ENCODE measurements at places on chromosomes 7 and 10.
A peak's percentile ranks its signal among the peaks of the same experiment; 100 is the strongest.

- DNase-seq: no peak
Observed at GRCh38 chr7:71498381-71498780, 366.4 kb downstream of the GALNT17 start.

DNA sequence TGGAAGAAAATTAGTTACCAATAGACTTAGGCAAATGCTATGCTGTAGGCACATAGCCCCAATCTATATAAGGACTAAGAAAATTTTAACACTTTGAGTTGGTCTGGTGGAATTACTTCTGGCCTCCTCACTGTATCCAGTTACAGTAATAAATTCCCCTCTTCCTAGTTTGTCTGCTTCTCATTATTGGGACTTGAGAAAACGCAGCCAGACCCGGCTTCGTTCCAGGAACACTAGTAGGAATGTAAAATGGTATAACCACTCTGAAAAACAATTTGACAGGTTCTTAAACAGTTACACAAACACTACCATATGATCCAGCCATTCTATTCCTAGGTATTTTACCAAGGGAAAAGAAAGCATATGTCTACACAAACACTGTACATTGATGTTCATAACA lies 150.2 kb downstream of the VPS50 start:
- no peak for DNase-seq

DNA sequence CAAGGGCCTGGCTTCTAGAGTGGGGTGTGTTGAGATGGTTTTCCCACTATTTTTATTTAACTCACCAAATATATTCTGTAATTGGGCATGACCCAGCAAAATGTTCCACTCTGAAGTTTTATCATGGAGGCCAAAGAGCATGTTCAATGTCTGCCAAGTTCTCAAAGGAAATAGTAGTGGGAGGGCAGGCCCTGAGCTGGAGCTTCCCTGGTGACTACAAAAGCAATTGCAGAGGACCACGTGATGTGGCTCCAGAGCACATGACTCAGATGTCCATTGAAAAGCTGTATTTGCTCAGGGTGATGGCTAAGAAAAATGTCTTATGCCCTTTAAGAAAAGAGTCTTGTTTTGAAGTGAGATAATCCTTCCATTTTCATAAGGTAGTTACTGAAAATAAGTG lies 1024.8 kb downstream of the LRMDA start:
- no peak for DNase-seq

DNA sequence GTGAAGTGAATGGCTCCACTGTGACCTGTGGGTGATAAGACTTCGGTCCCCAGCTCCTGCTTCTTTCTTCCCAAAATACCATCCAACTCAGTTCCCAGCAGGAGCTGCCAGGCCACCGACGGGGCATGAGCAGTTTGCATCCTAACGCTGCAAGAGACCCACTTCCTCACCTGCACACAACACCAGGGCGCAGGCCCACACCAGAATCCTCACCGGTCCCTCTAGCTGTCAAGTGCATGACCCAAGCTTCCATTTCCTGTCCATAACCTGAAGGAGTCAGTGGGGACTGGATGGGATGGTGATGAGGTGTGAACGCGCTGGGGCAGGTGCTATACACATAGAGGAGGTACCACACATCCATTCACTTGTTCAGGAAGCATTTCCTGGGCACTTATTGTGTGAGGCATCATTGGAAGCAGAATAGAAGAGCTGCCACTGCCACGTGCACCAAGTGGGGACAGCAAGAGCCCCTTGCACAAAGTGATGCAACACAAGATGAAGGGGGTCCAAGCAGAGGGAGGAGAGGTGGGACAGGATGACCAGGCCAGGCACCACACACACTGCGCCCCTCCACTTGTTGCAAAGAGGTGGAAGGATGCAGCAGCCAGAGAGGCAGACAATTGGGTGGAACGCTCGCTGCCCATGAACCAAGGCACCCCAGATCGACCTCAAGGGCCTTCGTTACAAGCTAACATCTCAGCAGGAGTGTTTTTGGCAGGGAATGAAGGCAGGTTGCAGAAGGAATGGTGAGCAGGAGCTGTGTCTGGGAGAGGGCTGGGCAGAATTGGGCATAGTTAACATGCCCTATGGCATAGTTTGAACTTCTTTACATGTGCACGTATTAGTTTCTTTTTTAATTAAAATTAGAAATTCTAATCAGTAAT lies 605.8 kb upstream of the MGMT start:
- no peak for DNase-seq

DNA sequence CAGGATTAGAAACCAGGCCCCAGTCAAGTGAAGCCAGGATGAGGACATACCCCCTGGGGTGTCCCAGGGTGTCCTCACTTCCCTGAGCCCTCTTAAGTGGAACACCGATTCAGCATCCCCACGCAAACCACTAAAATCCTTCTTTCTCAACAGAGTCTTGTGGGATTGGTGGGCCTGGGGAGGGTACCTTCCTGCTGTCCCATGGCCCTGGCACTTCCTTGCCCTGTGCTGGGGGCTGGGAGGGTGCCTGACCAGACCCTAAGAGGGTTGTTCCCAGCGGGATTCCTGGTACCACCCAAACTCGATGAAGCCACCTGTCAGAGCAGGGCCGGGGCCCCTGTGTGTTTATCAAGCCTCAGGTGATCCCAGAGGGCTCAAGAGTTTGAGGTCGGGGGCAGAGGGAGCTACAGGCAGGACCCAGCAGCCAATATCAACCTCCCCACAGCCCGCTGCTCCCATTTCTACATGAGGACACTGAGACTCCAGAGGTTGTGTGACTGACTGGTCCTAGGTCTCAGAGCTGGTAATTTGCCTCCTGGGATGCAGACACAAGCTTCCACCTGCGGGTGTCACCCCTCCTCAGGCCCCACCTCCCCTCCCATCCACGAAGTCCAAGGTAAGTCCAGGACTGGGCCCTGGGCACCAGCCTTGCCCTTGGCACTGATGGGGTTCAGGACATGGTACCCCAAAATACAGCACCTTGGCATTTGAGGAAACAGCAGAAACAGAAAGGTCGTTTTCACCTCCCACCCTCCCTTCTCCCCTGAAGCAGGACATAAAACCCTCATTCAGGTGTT lies 31.4 kb downstream of the OAT start:
- DNase-seq: no peak

GRCh38 chr10:113005380-113005779 lies 55.3 kb downstream of the TCF7L2 start:
- no peak for DNase-seq

DNA sequence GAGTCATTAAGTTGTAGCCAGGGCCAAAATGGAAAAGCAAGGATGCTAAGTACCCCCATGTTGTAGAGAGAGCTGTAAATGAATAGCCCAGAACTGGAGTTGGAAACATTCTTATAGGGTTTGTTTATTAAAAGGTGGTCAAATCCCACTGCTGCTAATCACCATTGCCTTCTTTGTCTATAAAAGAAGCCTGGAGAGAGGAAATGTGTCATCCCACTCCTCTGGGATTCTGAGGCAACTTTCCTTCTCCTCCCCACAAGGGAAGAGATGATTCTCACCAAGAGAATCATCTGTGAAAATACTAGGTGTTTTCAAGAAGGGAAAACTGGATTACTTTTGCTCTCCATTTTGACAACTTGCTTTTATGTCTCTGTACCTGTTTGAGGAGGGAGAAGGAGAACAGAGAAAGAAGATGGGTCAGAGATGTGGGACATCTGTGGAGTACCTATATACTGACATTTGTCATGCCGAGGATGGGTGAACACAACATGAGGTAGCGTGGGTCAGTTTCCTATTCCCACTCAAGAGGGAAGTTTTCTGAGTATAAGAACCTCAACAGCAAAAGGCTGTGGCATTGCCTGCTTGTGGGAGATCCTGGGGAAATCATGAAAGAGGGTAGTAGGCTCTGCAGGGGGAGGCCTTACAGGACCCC lies 262.2 kb downstream of the KIF20B start:
- DNase-seq: no peak

DNA sequence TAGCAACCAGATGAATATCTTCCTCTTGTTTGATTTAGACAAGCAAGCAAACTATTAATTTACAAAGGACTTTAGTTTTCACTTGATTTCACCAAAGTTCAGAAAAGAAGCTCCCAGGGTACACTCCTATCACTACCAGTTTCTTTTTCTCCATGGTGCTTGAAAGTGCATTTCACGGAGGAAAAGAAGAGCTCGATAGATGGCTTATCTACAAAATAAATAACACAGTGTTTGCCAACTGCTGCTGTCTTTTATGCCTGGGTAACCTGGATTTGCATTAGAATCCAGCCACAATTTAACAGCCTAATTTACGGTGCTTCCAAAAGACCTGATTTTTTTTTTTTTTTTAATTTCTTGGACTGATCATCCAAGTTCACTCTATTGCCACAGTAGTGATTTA lies 275.7 kb downstream of the GPR37 start:
- no peak for DNase-seq

GRCh38 chr10:68145705-68146104 lies 36.4 kb downstream of the MYPN start:
- no peak for DNase-seq

- DNase-seq: no peak
Observed at GRCh38 chr7:44664780-44665461, 58.5 kb downstream of the OGDH start.

- no peak for DNase-seq
Observed at GRCh38 chr10:60681103-60681502, 97.2 kb upstream of the CDK1 start.

GRCh38 chr10:1957057-1957456 lies 219.7 kb upstream of the ADARB2 start:
- no peak for DNase-seq

DNA sequence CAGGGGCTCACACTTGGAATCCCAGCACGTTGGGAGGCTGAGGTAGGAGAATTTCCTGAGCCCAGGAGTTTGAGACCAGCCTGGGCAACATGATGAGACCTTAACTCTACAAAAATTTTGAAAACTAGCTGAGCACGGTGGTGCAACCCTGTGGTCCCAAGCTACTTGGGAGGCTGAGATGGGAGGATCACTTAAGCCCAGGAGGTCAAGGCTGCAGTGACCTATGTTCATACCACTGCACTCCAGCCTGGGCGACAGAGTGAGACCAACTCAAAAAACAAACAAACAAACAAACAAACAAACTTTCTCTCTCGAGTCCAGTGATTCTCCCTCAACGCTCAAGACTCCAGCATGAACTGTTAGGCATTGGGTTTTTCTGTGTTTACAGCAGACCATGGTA lies 2.0 kb upstream of the TYSND1 start:
- no peak for DNase-seq

DNA sequence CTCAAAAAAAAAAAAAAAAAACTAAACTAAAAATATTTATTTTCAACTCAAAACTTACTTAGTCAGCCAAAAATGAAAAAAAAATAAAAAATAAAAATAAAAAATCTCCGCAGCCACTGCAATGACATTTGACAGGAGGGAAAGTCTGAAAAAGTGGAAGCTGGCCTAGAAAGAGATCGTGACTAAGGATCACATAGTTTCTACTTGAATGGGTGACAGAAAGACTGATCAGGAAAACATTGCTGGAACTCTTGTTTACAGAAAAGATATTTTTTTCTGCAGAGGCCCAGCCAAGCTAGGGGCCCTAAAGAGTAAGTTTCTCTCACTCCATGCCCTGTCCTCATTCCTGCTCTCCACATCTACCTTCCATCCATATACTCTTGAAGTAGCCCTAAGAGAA lies 92.8 kb upstream of the KCND2 start:
- no peak for DNase-seq

GRCh38 chr7:142603870-142604448 lies 145.3 kb upstream of the PRSS1 start:
- DNase-seq: no peak

GRCh38 chr10:14384116-14384730 lies 53.5 kb upstream of the FRMD4A start:
- DNase-seq: no peak

DNA sequence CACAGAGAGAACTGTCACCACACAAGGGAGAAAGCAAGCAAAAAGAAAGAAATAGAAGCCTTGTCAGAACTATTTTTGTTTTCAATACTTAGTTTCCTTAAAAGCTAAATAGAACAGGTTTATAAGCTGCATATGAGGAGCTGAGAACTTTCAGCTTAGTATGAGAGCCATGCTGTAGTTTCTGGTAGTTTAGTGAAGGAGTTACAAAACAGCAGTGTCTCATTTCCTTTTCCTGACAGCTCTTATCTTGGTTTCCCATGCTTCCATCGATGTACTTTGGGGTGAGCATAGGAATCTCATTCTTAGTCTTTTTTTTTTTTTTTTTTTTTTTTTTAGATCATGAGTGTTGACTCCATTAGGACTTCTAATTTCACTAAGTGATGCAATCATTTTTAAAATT lies 8.6 kb upstream of the CHRM2 start:
- no peak for DNase-seq

DNA sequence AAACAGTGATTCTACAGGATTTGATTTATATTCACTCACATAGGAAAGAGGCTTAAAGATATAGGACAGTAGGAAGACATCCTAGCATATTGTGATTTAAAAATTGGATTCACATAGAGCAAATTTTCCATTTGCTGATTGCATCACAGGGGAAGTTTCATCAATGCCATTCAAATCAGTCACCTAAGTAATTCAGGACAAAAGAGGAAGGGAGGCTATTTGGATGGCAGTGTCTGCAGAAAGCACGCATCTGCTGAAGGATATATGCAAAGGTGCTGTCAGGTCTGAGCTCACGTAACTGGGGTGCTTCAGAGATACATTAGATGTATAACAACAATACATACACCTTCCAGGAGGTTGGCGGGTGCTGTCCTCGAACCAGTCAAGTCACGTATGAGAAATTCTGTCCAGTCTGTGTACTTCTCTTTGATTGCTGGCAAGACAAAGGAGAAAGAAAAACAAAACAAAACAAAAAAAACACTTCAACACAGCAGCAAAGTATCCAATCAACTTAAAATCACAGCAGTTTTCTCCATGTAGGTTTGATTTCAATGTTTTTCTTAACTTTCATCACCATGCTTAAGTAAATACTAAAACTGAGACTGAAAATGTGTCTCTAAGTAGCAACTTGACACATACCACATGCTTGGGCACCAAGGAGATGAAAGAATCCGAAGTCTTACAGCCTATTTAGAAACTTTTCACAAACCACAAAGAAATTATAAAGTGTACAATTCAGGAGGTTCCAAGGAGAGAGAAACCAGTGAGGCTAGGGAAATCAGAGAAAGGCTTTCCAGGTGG lies 125.1 kb downstream of the SFMBT2 start:
- no peak for DNase-seq

- no peak for DNase-seq
Observed at GRCh38 chr10:119087271-119087882, 6.8 kb upstream of the EIF3A start.

DNA sequence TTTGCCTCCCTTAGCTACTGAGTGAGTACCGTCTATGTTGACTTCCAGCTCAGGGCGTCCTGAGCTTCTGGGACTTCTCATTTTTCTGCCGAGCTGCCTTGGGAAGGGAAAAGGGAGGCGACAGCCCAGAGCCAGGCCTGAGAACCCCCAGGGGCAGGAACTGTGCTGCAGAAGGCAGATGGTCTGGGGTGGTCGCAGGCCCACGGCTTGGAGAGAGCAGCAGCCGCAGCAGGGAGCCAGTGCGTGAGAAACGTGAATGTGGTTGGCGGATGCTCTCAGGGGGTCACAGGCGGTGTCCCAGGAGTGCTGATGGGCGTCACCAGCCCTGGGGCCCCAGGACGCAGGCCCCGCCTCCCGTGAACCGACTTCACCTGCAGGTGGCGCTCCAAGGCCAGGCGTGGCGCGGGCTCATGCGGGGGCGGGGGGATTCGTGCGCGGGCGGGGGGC lies 9.2 kb upstream of the PWWP2B start:
- DNase-seq: peak; percentile 61

Data from stimulated activated CD4-positive, alpha-beta T cell treated with anti-CD3 and anti-CD28 coated beads, Interleukin-1b, Interleukin-23, amount 100 ng/mL, for 1 hour (primary cell).